ENCODE measurements at places on chromosomes 5 and 9.

DNA sequence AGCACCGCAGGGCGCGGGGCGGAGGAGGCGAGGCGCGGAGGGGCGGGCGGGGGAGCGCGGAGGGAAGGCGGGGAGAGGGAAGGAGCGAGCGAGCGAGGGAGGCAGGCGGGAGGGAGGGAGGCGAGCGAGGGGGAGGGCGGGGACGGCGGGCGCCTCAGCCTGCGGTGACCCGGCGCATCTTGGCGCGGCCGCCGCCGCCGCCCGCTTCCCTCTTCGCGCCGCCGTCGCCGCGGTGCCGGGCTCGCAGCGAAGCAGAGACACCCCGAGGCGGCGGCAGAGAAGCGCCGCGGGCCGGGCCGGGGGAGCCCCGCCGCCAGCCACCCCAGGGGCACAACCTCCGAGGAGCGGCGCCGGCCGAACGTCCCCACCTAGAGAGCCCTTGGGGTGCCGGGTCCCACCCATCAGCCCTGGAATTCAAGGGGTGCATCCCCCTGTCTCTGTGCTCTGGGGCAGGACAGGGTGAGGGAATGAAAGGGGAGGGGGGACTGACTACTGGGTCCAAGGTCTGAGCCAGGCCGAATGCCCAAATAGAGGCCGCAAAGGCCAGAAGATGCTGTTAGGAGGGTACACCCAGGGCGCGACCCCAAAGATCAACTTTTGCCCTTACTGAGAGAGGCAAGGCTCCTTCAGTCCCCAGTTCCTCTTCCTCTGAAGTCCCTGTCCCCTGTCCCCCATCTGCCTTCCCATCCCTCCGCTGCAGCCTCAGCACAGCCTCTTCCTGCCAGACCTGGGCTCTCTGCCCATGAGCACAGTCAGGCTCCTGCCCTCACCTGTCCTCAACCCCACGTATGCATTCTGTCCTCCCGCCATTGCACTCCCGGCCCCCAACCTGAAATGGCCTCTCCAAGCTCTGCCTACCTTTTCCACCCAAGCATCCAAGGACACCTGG is at the start of gene ADAMTS2:
TSS of gene ADAMTS2 (minus strand) at position 29 of the 889 bp plus-strand sequence. CDS start 133 bp downstream, outside the sequence.
- peak; percentile 72 for DNase-seq

DNA sequence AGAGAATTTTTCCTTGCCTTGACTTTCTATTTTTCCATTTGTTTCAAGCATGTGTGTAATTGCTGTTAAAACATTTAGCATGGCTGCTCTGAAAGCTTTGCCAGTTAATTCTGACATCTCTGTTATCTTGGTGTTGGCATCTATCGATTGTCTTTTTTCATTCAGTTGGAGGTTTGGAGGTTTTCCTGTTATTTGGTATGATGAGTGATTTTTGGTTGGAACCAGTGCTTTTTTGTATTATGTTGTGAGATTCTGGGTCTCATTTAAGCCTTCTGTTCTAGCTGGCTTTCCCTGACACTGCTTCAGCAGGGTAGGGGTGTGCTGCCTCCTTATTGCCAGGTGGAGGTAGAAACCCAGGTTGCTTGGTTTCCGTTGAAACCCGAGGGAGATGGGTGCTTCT is 40.9 kb upstream of the DHFR start:
- DNase-seq, result no peak

DNA sequence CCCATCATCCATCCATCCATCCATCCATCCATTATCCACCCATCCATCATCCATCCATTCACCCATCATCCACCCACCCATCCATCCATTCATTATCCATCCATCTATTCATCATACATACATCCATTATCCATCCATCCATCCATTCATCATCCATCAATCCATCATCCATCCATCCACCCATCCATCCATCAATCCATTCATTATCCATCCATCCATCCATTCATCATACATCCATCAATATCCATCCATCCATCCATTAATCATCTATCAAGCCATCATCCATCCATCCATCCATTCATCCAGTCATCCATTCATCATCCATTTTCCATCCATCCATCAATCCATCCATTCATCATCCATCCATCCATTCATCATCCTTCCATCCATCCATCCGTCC is 89.0 kb downstream of the NSG2 start:
- DNase-seq, result no peak

- no peak for DNase-seq
Observed at GRCh38 chr5:33474004-33474403, 33.2 kb downstream of the TARS1 start.

GRCh38 chr5:142215915-142216681 is 107.5 kb downstream of the NDFIP1 start:
- DNase-seq, result no peak

DNA sequence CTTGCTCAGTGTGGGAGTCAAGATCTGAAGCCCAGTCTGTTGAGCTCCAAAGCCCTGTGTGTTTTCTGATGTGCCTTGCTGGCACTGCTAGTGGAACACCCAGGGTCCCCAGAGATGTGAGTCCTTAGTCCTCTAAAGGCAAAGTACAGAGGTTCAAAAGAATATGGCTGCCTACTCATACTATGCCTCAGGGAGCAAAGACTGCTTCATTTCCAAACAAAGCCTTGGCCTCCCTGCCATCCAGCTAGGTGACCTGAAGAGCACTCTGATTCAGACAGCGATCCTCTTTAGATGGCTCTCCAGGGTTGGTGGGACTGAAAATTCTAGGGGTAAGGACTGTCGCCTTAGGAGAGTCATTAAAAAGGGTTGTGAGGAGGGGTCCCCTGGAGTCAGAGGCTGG is 2.0 kb downstream of the PRLR start:
- DNase-seq, result no peak

- DNase-seq, result no peak
Observed at GRCh38 chr5:15031180-15031579, 159.6 kb upstream of the ANKH start.

Measured in H1 (cell line).